ENCODE measurements at places on chromosomes 2 and 18. TPM values are rescaled to one million over a fixed set of nuclear protein-coding genes. Genes with fewer than 3 reads are reported as not detected.

DNA sequence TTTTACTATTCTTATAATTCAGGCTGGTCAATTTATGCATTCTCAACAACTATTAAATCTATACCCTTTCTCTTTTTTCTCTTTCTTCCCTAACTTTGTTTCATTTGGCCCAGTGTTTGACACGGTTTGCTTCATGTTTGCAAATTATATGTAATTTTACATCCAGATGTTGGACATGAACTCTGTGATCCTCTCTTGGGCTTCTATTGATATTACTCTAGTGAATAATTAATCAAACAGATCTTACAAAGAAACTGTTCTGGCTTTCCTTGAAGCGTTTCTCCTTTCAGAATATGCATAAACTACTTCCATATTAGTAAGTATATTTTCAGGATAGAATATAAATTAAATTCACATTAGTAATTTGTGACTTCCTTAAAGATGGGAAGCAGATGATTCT is 225.1 kb upstream of the TMEFF2 start:
- DNase-seq, result no peak

DNA sequence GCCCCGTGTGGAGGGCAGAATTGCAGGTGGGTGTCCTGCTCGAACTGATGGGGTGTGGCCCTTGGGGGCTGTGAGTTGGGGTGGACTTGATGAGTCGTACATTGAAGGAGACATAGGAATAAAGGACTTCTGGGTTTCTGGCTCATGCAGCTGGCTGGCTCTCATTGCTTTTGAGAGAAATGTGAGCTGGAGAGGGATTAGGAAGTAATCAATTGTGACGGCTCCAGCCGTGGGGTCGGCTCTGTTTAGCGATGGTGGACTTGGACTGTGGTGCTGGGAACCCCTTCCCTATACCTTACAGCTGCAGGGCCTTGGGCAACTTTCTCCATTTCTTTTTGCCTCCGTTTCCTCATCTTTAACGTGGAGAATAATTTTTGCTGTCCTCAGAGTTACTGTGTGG is 9.2 kb downstream of the IMPA2 start:
- no peak for DNase-seq

- no peak for DNase-seq
These were observed 35.0 kb upstream of the LRP1B start for GRCh38 chr2:142165790-142166189.

BCL11A gene
- total RNA-seq, result 10.9 TPM

DNA sequence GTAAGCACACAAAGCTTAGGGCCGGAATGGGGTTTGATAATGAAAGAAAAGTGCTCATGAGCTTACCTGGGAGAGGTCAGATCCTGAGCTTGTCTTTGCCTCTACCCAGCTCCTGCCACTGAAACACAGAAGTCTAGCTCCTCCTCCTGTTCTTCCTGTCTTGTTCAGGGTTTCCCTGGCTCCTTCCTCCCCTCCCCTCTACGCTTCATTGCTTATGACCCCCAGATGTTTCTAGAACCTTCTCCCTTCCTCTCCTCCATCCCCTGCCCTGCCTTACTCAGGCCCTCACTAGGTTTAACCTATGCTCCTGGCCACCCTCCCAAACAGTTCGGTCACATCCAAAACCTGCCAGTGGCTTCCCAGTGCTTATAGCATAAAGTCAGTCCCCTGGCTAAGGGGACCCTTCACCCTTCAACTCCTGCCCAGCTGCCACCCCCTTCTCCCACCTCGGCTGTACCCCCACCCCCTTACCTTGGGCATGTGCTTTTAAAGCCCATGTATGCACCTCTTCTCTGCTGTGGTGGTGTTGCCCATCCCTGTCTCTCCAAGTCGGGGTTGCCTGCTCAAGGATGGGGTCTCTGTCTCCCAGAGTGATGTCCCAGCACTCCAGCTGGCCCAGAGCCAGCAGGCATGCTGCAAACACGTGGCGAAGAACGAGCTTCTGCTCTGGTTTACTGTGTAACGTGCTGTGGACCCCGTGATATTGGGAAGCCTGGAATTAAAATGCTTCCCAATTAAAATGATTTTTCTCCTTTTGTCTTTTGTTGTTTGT is 233.6 kb downstream of the TPGS2 start:
- no peak for DNase-seq

- DNase-seq, result no peak
These were observed 179.6 kb upstream of the SLC39A10 start for GRCh38 chr2:195477248-195477995.

DNA sequence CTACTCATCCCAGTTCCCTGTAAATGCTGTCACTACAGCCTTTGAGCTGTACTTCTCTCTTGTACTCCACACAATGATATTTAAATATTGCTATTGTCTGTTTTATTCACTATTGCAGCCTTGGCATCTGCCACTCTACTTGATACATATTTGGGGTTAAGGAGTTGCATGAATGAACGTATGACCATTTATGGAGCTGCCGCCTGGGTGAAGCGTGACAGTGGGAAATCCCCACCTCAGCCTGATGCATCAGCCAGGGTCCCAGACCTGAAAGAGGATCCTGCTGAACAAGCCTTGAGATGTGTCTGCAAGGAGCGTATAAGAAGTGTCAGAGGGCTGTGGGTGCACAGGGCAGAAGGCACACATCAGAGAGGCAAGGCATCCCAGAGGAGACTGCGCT is 39.1 kb downstream of the MRPL35 start:
- no peak for DNase-seq

NETO1 gene
- 2.4 TPM for total RNA-seq

DNA sequence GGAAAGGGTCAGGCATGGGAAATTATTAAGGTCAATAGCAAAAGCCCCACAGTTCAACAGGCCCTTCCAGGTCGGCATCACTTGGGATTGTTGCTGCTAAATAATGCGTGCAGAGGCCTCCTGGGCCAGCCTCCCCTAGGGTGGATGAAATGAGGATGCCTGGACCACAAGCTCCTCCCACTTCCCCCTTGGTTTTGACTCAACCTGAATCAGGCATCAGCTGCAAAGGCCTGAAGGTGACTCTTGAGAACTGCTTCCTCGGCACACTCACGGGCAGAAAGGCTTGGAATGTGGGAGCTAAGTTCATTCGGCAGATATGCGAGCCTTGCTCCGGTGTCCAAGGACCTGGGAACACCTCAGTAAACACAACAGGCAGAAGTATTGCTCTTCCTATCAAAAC is 69.3 kb downstream of the MBP start:
- no peak for DNase-seq

DNA sequence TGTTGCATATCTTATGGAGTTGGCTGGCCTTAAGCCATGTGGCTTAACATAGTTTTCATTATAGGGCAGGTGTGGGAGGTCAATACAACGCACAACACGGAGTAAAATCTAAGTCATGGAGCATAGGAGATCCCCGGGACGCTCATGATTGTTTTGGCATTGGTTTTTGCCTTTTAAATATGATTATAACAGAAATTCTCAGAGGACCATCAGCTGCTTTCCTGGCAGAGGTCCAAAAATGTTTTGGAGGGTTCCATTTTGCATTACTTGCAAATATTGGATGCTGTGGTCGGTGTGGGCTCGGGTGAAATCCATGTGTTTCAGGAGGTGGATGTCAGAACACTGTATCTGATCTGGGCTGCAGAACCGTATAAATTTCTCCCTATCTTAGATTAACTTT is 3.4 kb downstream of the NCOA1 start:
- no peak for DNase-seq

HES6 gene
- 3.0 TPM for total RNA-seq

RUFY4 gene
- not detected for total RNA-seq

VRK2 gene
- 23.6 TPM for total RNA-seq

DNA sequence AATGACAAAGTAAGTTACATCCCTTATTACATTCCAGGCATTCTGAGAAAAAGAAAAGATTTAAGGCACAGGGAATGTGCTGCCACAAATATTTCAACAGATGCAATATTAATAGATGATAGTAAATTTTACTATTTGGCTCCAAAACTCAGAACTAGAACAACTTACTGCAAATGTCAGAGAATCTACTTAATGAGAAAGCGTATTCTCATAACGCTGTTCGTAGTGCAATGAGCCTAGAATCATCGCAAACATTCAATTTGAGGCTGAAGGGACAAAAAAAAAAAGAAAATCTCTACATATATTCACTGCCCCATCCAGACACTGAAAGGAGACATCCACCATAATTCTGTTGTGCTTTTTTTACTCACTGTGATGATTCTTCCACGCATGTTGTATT is 272.1 kb upstream of the DOK6 start:
- DNase-seq, result peak; percentile 8

LRRC30 gene
- total RNA-seq, result 0.32 TPM

DNA sequence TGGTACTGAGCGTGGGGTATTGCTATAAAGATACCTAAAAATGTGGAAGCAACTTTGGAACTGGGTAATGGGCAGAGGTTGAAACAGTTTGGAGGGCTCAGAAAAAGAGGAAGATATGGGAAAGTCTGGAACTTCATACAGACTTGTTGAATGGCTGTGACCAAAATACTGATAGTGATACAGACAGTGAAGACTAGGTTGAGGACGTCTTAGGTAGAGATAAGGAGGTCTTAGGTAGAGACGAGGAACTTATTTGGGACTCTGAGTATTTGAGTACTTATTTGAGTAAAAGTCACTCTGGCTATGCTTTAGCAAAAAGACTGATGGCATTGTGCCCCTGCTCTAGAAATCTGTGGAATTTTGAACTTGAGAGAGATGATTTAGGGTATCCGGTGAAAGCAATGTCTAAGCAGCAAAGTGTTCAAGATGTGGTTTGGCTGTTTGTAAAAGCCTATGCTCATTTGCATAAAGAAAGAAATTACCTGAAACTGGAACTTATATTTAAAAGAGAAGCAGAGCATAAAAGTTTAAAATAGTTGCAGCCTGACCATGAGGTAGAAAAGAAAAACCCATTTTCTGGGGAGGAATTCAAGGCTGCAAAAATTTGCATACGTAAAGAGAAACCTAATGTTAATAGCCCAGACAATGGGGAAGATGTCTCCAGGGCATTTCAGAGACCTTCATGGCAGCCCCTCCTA is 219.6 kb downstream of the PDE1A start:
- DNase-seq, result no peak

TMEM247 gene
- not detected for total RNA-seq

GRCh38 chr2:227696990-227697679 is 20.7 kb downstream of the SLC19A3 start:
- no peak for DNase-seq

CRYGC gene
- not detected for total RNA-seq

- DNase-seq, result no peak
These were observed 4.4 kb downstream of the ACTG2 start for GRCh38 chr2:73897240-73897583.

RTP5 gene
- not detected for total RNA-seq

GRCh38 chr2:238845583-238846377 is 2.1 kb upstream of the TWIST2 start:
- no peak for DNase-seq

- no peak for DNase-seq
These were observed 14.6 kb downstream of the GULP1 start for GRCh38 chr2:188306271-188306670.

GRCh38 chr2:229235131-229235914 is 35.8 kb downstream of the PID1 start:
- DNase-seq, result no peak

DNA sequence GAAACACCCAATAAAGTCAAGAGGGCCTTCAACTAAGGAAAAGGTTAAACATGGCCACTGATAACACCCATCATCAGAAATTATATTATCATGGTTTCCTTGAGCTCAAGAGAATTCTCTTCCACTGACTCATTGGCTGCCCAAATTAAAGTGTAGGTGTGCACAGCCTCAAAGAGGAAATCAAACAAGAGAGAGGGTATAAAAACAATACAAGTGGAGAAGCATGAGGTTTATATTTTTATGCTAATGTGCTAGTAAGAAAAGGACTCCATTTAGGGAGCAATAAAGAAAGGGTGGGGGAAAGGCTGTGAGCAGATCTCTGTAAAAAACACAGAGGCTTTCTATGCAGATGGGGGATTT is 168.8 kb upstream of the VRK2 start:
- no peak for DNase-seq

SEMA4F gene
- 2.2 TPM for total RNA-seq

- no peak for DNase-seq
These were observed 849 bp upstream of the ITGB6 start for GRCh38 chr2:160200921-160201320.

DNA sequence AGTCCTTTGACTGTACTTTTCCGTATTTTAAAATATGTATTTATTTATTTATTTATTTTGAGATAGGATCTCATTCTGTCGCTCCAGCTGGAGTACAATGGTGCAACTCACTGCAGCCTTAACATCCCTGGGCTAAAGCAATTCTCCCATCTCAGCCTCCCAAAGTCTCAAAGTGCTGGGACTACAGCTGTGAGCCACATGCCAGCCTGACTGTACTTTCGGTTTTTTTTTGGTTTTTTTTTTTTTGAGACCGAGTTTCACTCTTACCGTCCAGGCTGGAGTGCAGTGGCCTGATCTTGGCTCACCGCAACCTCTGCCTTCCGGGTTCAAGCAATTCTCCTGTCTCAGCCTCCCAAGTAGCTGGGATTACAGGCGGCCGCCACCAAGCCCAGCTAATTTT is 28.9 kb upstream of the CCNYL1 start:
- no peak for DNase-seq

DNA sequence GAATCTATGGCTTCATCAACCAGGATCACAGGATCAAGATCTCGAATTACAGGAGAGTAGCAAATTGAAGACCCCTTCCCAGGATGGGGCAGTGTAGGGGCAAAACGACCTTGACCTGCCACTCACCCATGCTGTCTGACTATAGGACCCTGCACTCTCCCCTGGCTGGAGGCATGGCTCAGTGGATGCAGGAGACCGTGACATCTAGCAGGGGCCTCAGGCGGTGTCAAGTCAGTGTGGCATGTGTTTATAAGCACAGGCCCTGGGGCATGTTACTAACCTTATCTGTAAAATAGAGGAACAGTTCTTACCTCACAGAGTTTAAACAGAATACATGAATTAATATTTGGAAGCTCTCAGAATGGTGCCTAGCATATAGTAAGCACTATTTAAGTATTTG is 3.5 kb downstream of the HAAO start:
- no peak for DNase-seq

DNA sequence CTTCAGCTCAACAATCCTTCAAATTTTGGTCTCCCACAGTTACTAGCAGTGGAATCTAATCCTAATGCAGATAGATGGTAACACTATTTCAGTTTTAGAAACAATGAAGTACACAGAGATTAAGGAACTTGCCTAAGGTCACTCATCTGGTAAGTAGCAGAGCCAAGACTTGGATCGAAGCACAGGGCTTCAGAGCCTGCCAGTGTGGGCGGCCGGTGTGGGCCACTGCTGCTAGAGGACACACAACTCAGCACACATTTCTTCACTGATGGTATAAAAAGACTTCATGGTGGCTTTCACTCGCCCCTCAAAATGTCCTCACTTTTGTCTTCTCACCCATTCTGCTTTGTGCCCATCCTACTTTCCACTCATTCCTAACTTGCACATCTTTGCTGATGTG is 11.1 kb downstream of the C2orf74 start:
- no peak for DNase-seq

LRP2 gene
- 0.26 TPM for total RNA-seq

All from urinary bladder (tissue), 4 donors.